ENCODE measurements at places on chromosomes 6 and 20.

DNA sequence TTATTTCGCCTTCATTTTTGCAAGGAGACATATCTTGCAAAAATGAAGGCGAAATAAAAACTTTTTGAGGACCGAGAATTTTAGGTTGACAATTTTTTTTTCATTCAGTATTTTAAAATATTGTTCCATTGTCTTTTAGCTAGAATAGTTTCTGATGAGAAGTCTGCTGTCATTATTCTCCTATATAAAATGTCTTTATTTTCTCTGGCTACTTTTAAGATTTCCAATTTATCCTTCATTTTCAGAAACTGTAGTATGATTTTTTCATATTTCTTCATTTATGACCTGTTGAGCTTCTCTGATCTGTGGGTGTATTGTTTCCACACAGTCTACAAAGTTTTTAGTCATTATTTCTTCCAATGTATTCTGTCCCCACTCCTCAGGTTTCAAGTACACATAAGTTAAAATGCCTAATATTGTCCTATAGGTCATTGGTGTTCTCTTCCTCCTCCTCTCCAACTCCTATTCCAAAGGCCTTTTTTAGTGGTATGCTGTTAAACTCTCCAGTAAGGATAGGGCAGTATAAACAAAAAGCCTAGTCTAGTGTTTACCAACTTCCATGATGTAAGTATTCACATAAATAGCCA, 15.7 kb downstream of the AHI1 start:
- no peak for DNase-seq

DNA sequence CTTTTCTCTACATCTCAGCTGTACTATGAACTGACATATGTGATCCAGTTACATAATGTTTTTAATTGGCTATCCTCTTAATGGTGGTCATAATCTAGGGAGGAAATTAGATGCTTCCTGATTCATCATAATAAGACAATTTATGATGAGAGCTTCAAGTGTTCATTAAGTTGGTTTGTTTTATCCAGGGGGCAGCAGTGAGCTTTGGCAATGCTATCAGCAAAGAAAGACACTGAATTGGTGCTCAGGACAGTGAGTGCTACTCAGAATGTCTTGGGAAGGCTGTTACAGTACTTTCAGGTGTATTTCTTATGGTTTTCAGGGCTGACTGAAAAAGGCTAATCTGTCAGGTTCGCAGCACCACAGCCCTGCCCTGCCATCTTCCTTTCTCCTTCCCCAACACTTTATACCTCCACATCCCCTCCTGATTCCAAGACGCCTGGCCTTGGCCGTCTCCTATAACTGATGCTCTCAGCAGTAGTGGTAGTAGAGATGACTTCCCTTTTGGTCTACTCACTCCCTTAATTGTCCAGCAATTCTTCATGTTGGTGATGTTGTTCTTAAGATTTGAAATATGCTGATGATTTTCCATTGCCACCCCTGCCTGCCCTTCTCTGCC, 67.0 kb upstream of the TNFAIP3 start:
- peak; percentile 68 for DNase-seq

DNA sequence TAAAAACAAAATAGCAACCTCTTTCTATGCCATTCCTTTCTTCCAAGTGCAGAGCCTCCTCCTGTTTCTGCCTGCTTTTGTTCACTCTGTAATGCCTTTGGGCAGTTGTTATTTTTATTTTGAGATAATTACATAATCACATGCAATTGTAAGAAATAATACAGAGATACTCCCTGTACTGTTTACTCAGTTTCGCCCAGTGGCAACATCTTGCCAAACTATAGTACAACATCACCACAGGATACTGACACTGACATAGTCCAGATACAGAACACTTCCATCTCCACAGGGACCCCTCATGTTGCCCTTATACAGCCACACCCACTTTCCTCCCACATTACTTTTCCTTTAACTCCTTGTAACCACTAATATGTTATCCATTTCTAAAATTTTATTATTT, 59.7 kb downstream of the BANF2 start:
- no peak for DNase-seq

DNA sequence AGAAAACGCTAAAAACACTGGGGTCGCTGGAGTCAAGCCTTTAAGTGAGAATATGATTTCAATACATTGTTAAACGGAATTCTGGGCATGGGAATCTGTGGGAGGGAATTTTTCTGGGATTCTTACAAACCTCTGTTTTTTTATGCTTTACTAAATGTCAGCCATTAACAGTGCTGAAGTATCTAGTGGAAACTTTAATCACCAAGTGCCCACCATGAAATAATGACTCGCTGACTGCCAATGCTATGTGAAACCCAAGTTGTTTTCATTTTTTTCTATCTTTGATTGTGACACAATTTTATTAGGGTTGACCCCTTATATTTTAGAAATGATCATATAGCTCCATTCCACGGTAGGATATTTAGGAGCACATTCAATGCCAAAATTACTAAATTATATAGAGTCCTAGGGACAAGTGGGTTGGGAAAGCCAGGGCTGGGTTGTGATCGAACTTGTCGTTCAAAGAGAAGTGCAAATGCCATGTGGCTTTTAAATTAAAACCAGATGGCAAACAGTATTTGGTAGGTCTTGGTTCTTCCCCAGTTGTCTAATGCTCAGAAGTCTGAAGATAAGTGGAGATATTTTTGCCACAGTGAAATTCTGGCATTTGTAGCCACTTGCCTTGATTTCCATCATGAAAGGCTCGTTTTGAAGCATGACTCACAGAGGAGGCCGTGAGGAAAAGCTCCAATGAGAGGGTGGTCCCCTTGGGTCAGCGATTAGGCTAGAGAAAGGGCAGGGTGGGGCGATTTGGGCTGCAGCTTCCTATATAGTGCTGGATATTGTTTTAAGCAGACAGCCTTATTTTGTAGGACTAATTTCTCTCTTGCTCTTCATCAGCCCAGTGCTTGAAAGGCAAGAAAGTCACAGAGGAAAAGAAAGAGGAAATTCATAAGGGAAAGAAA, 254.4 kb upstream of the JAG1 start:
- DNase-seq: no peak

- DNase-seq: no peak
Observed at GRCh38 chr6:162964488-162965140, 236.8 kb downstream of the PACRG start.

GRCh38 chr6:77143659-77144447, 319.4 kb downstream of the HTR1B start:
- no peak for DNase-seq

GRCh38 chr20:50354721-50355589, 155.2 kb upstream of the PTPN1 start:
- no peak for DNase-seq

GRCh38 chr6:13373488-13373886, 45.1 kb upstream of the TBC1D7 start:
- DNase-seq: no peak

DNA sequence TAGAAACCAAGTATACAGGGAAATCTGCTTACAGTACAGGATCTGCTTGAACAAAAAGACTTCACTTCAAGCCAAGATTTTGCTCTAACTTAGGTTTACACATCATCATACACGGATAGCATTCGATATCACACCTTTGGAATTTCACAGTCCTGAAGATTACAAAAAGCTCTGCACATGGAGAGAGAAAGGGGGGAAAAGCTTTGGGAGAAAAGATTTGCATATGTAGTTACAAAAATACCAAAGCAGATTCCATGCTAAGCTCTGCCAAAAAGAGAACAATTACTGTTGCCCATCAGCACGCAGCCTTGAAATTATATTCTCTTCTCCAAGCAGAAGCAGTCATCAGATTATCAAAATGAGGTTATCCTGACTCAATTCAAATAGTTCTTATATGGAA, 62.0 kb downstream of the HIVEP2 start:
- no peak for DNase-seq

DNA sequence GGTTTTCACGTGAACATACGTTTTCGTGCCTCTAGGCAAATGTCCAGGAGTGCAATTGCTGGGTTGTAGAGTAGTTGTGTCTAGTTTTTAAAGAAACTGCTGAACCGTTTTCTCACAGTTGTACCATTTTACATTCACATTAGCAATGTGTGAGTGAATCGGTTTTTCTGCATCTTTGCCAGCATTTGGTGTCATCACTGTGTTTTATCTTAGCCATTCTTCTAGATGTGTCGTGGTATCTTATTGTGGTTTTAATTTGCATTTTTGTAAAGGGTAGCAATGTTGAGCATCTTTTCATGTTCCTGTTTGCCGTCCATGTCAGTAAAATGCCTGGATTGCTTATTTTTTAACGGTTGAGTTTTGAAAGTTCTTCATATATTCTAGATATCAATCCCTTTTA, 10.2 kb downstream of the DOK5 start:
- DNase-seq: no peak

- no peak for DNase-seq
Observed at GRCh38 chr20:59923514-59923913, 9.9 kb downstream of the SYCP2 start.

DNA sequence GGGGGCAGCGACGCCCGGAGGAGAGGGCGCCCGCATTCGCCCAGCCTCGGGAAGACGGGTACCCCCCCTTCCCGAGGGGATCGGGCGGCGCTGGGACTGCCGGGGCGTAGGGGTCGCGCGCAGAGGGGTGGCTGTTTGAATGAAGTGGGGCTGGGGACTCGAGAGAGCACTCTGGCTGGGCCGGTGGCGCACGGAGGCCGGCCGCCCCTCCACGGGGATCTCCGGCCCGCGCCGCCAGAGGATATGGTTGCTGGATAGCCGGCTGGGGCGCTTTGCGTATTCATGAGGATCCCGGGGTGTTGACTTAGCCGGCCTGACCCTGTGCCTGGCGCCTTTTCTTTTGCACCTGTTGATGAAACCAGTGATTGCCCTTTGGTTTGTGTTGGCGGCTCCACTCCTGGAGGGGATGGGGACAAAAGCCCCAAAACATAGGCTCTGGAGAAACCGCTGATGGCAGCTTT, 469 bp downstream of the SYNJ2 start:
- DNase-seq: peak; percentile 41

- DNase-seq: no peak
Observed at GRCh38 chr20:45823949-45824835, 2.9 kb downstream of the TNNC2 start.

DNA sequence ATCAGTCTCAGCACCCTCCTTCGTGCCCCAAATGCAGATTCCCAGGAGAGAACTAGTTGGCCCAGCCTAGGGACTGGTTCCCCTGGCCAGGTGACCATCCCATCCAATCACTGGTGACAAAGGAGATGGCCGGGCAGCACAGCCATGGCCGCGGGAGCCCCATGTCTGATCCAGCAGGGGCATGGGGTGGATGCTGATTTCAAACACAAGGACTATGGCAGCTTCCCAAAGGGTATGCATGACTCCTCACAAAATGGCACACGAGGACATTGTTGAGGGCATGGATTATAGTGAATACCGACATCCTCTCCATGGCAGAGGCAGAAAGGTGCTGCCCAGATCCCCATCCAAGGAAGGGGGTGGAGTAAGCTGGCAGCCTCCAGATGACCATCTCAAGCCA, 9.9 kb upstream of the LSM14B start:
- DNase-seq: no peak

DNA sequence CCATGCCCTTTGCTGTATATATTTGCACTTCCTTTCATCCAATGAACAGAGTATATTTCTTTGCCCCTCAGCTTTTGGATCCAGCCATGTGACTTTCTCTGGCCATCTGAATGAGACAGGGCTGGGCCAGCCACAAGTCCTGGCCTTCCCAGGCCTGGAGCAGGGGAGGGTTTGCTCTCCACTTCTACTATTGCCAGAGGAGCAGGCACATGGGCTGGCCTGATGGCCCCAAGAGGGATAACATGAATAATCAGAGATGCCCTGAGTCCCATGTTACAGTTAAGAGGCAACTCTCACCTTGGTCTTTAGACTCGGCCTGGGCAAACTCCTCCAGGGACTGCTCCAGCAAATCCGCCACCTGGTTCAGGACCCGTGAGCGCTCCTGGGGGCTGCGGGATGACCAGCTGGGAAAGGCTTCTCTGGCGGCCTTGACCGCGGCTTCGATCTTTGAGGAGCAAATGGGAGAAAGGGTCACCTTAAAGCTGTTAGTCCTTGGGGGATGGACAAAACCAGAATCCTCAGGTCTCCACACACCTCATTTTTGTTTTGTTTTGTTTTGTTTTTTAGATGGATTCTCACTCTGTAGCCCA, 6.3 kb downstream of the ALDH8A1 start:
- DNase-seq: no peak

- DNase-seq: no peak
Observed at GRCh38 chr20:3658019-3658715, 5.0 kb downstream of the GFRA4 start.
